ENCODE measurements at places on chromosomes 16 and 17.

GRCh38 chr17:50020841-50021599 lies 26.0 kb upstream of the DLX3 start:
- DNase-seq: no peak

DNA sequence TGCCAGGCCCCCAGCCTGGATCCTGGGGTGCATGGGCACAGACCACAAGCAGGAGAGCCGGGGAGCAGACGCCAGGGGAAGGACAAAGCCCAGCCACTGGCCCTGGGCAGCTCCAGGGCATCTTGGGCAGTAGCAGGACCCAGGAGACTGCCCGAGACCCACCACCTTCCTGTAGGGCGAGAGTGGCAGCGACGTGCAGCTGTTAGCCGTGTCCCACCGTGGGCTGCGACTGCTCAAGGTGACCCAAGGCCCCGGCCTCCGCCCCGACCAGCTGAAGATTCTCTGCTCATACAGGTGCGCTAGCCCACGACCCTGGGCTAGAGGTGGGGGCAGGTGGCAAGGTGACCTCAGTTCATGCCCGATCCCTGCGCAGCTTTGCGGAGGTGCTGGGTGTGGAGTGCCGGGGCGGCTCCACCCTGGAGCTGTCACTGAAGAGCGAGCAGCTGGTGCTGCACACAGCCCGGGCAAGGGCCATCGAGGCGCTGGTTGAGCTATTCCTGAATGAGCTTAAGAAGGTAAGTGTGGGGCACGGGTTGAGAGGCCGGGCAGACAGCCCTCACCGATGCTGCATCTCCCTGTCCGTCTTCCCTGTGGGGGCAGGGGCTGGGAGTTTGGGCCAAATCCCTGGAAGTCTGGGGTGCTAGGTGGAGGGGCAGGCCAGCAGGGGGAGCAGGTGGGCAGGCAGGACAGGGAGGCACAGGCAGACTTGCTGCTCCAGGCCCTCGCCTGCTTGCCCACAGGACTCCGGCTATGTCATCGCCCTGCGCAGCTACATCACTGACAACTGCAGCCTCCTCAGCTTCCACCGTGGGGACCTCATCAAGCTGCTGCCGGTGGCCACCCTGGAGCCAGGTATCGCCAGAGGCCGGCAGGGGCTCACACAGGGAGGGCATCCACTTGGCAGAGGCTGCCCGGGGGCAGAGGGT lies 13.5 kb upstream of the SMIM5 start:
- peak; percentile 14 for DNase-seq

- DNase-seq: peak; percentile 66
These were observed 21.1 kb downstream of the ARHGAP23 start for GRCh38 chr17:38449364-38449763.

- no peak for DNase-seq
These were observed 1.6 kb upstream of the HBQ1 start for GRCh38 chr16:178668-179015.

DNA sequence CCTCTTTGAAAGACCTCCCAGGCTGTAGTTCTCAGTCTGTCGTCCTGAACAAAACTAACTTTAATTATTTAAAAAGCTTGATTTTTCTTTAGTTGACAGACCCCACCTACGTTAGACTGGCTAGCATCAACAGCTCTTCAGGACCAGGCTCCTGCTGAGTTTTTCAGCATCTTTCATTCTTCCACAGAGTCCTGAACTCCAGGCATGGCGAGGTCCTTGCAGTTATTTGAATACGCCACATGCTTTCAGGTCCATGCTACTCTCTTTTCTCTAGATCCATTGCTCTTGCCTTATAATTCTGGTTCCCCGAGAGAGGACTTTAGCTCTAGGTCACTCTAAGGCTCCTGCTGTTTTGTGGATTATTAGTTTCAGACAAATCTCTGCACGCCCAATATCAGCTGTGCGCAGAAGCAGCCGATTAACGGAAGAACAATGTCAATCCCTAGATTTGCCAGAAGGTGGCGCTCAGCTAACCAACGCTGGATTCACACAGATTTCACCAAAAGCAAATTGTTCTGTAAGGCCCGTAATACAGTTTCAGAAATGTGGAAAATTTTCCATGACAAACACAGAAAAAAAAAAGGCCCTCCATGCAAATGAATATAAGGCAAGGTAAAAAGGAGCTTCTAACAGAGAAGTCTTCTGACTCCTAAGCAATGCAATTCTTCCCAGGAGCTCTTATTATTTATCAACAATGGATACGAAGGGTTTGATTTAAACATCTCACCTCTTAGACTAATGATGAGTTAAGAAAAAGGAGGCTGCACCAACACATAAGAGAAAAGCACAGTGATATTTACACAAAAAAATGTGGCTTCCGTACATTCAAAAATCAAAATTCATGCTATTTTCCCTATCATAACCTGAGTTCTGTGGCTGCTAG lies 33.5 kb upstream of the BCO1 start:
- DNase-seq: peak; percentile 50
